Activated CD8-positive, alpha-beta memory T cell treated with anti-CD3 and anti-CD28 coated beads for 48 hours (primary cell): ENCODE measurements at places on chromosomes 16 and 17.

DNA sequence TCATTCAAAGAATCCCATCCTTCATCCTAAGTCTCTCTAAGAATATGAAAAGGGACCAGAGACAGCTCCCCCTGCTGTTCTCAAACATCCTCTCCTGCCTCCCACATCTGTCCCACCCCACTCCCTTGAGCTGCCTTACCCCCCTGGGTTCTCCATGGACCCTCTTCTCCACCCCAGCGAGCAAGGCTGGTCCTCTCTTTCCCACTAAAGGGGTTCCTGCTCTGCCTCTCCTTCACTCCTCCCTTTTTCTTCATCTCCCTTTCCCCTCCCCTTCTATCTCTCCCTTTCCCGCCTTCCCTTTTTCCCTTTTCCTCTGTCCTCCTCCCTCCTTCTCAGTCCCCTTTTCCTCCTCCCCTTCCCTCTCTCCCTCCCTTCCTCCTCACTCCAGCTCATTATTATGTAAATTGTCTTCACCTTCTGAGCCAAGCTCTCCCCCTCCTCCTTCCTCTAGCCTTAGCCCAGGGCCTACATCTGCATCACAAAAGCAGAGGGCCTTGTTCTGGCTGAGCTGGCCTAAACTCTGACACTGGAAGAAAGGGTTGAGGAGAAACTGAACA is 90.0 kb downstream of the GNAO1 start:
- DNase-seq = no peak

DNA sequence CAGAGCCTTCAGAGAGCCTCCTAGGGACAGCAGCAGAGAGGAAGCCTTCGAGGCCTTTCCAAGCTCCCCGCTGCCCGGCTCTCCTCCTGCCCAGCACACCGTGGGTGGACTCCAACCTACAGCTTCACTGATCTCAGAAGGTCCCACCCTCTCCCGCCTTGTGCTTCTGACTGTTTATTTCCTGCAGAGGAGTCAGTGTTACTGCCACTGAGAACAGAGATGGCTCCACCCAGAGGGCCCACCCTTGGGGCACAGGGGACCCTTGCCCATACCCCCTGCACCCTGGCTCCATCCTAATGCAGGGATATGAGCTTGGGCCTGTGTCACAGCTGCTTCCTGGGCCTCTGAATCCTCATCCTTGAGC is 52.8 kb upstream of the TOB1 start:
- DNase-seq = no peak

- DNase-seq = no peak
These were observed 47.8 kb upstream of the FOXF1 start for GRCh38 chr16:86462334-86463084.

DNA sequence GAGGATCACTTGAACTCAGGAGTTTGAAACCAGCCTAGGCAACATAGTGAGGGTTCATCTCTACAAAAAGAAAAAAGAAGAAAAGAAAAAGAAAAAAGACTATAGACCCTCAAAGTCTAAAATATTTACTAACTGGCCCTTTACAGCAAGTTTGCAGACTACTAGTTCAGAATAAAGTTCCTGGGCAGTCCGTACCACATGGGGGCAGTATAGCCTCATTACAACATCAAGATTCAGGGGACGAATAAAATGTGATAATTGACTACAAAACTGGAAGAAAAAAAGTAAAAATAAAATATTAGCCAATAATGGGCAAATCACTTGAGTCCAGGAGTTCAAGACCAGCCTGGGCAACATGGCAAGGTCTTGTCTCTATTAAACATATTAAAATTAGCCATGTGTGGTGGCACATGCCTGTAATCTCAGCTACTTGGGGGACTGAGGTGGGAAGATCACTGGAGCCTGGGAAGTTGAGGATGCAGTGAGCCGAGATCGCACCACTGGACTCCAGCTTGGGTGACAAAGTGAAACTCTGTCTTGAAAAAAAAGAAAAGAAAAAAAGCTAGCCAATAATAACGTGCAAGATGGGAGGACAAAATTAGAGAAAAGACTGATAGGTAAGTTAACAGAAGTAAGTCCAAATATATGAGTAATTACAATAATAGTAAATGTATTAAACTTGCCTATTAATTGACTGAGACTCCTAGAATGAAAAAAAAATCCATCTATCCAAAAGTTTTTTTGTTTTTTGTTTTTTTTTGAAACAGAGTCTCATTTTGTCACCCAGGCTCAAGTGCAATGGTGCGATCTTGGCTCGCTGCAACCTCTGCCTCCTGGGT is 129.4 kb upstream of the SEC14L1 start:
- no peak for DNase-seq

DNA sequence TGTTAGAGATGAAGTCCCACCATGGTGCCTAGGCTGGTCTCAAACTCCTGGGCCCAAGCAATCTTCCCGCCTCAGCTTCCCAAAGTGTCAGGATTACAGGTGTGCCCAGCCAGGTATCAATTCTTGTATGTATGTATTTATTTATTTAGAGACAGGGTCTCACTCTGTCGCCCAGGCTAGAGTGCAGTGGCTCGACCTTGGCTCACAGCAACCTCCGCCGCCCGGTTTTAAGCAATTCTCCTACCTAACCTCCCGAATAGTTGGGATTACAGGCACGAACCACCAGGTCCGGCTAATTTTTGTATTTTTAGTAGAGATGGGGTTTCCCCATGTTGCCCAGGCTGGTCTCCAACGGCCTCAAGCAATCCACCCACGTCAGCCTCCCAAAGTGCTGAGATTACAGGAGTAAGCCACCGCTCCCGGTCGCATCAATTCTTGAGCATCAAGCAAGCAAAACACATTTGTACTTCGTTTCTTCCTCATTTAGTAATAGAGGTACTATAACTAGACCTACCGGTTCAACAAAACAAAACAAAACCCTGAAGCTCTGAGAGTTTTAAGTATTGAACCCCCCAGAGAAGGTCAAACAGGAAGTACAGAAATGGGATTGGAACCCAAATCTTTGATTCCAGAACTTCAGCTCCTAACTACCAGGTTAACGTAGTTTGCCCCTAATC is 1.0 kb upstream of the ZNF500 start:
- no peak for DNase-seq

GRCh38 chr16:84059111-84059510 is 16.5 kb upstream of the SLC38A8 start:
- no peak for DNase-seq

DNA sequence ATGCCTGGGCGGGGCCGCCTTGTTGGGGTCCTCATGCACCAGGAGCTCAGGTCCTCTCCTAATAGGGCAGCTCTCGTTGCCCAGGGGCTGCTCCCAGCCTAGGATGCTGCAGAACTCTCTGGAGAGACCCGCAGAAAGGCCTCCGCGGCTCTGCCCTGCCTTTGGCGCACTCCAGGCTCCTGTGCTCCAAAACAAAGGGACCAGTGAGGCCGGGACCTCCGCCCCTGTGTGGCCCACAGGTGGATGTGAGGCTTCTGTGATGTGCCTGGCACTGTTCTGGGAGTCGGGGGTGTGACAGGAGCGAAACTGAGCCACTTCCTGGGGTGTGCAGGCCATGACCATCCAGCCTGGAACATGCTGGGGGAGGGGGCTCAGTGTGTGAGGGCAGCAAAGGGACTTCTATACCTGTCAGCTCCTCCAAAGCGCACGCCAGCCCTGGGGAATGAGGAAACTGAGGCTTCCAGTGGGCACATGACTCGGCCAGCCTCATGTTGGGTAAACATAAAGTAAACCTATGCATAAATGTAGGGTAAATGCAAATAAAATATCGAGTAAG is 153.2 kb downstream of the IRF8 start:
- DNase-seq = no peak

GRCh38 chr17:73411313-73411747 is 99.5 kb upstream of the CDC42EP4 start:
- DNase-seq = no peak

- no peak for DNase-seq
These were observed 11.5 kb upstream of the P2RX1 start for GRCh38 chr17:3927628-3928340.

GRCh38 chr17:80109066-80109660 is 7.8 kb downstream of the GAA start:
- no peak for DNase-seq

GRCh38 chr17:27299384-27300049 is 5.6 kb downstream of the WSB1 start:
- no peak for DNase-seq

DNA sequence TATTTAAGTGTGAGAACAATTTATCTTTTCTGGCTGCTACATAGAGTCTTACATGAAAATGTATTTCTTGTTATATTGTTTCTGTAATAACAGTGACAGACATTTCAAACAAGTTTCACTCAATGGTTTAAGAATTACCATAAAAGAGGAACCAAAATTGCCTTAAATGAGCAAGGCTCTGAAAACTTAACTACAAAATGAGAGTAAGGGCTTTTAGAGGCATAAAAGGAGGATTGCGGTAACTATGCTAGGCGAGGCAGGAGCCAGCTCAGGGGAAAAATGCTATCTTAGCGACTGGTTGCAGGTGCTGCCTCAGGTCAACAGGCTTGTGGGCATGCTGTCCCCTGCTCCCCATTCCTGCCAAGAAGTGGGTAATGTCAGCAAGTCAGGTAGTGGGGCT is 81.7 kb upstream of the MSI2 start:
- DNase-seq = no peak

GRCh38 chr17:50145532-50146229 is 4.8 kb downstream of the PPP1R9B start:
- DNase-seq = no peak

DNA sequence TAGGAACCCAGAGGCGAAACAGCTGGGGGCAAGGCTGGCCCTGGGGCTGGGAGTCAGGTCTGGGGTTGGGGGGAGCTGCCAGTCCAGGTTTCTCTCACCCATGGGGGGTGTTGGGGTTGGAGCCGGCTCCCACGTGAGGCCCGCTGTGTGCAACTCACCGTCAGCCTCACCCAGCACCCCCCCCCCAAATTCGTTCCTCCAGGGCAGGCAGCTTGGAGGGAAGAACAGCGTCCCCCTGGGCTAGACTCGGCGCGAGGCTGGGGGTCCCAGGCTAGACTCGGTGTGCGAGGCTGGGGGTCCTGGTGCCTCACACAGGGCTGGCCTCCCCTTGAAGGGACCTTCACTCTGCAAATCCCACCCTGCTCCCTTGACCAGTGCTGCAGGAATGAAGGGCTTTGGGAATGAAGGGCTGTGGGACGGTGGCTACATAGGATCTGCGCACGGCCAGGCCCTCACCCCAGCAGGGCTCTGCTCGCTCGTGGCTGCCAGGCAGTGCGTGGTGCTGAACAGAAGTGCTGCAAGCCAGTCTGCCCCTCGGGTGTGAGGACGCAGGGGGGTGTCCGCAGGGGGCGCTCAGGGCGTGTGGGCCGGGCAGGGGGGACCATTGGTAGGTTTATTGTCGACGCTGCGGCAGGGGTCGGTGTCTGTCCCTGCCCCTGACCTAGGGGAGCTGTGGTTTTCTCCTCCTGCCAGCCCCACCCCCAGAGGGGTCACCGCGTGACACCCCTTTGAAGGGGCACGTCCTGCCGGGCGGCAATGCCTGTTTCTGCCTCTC is 74.7 kb downstream of the KLHDC4 start:
- no peak for DNase-seq

DNA sequence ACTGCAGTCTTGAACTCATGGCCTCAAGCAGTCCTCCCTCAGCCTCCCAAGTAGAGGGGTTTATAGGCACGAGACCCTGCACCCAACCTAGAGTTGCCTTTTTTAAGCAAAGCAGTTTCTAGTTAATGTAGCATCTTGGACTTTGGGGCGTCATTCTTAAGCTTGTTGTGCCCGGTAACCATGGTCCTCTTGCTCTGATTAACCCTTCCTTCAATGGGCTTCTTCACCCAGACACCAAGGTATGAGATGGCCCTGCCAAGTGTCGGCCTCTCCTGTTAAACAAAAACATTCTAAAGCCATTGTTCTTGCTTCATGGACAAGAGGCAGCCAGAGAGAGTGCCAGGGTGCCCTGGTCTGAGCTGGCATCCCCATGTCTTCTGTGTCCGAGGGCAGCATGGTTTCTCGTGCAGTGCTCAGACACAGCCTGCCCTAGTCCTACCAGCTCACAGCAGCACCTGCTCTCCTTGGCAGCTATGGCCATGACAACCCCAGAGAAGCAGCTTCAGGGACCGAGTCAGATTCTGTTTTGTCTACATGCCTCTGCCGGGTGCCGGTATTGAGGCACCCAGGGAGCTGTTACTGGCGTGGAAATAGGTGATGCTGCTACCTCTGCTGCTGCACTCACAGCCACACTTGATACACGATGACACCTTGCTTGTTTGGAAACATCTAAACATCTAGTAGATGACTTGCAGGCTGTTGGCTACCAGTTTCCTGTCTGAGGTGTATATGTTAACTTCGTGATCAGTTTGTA is 3.3 kb downstream of the RPL13 start:
- no peak for DNase-seq

DNA sequence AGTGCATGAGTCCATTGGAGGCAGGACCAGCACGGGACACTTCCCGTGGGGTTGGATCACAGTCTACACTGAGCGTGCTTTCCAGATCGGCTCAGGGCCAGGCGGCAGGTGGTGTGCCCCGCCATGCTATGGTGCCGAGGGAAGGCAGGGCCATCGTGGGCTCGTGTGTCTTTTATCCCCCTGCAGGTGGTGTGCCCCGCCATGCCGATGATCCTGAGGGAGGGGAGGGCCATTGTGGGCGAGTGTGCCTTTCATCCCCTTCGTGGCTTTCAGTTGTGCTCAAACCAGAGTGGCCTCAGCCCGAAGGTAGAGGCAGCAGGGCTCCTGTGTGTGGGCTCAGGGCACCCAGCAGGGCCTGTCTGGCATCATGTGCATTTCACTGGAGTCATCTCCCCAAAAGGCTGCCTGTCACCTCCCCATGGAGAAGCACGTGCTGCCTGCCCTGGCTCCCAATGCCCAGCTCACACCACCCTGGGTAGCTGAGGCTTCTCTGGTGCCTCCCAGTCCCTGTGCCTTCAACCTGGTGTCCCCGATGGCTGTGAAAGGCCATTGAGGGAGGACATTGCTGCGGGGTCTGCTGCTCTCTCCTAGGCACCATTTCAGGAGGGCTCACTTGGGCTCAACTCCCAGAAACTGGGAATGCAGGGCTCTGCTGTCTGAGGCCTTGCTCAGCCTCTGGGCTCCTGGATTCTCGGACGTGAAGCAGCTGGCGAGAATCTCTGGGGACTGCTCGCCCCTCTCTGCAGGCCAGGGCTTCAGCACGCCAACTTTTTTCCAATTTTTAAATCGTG is 207.6 kb downstream of the NPIPB11 start:
- no peak for DNase-seq

DNA sequence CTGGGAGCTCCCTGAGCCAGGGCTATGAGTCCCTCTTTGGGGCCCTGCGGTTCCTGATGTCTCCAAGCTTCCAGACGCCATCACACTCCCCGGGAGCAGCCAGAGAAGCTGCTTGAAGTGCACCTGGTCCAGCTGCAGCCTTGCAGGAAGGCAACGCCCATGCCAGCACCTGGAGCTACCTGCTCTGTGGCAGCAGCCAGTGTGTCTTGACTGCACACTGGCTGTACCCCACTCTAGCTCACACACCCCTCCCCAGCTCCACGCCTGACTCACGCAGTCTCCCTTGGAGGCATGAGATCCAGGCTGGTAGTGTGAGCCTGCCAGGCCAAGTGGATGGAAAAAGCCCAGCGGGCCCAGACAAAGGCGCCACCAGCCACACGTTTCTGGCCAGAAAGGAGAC is 63.3 kb downstream of the USP32 start:
- no peak for DNase-seq

DNA sequence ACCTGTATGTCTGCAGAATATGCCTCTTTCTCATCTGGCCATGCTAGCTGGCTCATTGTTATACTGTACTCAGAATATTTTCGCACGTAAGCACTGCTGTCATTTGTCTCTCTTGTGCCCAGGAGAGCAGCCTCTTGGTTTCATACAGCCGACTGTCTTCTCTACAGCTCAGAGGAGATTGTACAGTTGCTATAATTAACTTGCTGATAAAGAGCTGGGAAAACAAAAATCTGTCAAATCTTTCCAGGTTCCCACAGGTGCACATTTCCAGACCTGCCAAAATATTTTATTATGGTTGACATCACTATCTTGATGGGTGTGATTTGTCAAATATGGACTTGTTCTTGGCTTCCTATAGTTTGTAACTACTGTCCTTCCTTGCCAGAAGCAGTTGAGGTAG is 122.7 kb downstream of the FTO start:
- DNase-seq = no peak
